ENCODE measurements at places on chromosomes 12 and 14.

- DNase-seq: peak; percentile 72
Observed at GRCh38 chr14:30874120-30874998, at the start of gene COCH. Gene COCH (plus strand): TSS chr14:30874559. CDS start chr14:30874939, 380 bp downstream.

- no peak for DNase-seq
Observed at GRCh38 chr14:62364800-62365280, 602.6 kb downstream of the SNAPC1 start.

GRCh38 chr12:110577864-110578693, 5.0 kb downstream of the PPTC7 start:
- DNase-seq: peak; percentile 14

GRCh38 chr14:68939893-68940613, 39.0 kb downstream of the ACTN1 start:
- DNase-seq: peak; percentile 80

DNA sequence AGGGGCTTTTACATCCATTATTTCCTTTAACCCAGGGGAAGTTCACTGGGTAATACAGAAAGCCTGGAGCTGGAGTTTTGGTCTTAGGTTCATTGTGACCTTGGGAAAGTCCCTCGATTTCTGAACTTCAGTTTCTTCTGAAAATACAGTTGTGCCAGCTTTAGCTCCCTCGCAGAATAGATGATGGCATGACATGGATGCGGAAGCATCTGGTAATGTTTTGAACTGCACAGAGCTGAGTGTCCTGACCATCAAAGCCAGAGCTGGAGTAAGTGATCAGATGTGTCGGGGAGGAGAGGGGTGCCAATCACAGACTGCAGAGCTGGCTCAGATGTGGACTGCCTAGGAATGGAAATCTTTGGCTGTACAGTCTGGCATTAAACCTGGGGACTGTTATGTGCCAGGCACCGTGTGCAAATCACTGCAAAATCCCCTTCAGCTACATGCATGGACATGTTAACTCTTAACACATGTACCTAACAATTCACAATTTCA, 180.9 kb downstream of the ETV6 start:
- DNase-seq: no peak

DNA sequence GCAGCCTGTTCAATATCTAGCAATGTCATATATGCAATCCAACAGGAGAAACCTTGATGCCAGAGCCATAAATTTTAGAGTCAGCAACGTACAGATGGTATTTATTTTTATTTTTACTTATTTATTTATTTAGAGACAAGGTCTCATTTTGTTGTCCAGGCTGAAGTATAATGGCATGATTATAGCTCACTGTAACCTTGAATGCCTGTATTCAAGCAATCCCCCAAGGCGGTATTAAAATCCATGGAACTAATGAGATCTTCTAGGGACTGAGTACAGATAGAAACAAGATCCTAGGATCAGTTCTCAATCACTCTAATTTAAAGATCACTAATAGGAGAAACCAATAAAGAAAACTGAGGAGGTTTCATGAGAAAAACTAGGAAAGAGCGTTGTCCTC, 89.3 kb downstream of the SLCO1B1 start:
- no peak for DNase-seq

GRCh38 chr14:102417001-102417431, 54.3 kb downstream of the TECPR2 start:
- no peak for DNase-seq

DNA sequence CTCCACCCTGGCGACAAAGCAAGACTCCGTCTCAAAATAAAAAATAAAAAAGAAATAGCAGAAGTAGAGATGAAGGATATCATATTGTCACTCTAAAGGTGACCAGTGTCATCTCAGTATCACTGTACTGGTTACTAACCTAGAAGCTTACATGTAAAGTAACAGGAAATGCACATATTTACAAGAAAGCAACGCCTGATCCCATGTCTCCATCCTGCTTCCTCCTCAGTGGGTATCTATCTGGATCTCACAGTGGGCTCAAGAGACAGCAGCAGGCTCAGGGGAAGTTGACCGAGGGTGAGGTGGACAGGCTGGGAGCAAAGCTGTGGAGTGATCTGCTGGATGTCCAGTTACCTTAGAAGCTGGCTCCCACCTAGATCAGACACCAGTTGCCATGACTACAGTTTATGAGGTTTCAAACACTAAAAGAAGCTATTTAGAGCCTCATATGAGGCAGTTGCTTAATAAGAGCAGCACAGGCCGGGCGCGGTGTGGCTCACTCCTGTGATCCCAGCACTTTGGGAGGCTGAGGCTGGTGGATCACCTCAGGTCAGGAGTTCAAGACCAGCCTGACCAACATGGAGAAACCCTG, 10.5 kb downstream of the MTRFR start:
- DNase-seq: no peak

GRCh38 chr12:3671330-3672112, 81.4 kb downstream of the CRACR2A start:
- DNase-seq: no peak

GRCh38 chr14:35808076-35808637, 938 bp downstream of the RALGAPA1 start:
- DNase-seq: peak; percentile 45

GRCh38 chr12:65496617-65497016, 218.1 kb downstream of the MSRB3 start:
- DNase-seq: peak; percentile 41

- no peak for DNase-seq
Observed at GRCh38 chr14:92716131-92716530, 32.3 kb downstream of the LGMN start.

- DNase-seq: no peak
Observed at GRCh38 chr12:52392465-52393007, 7.1 kb upstream of the KRT84 start.

DNA sequence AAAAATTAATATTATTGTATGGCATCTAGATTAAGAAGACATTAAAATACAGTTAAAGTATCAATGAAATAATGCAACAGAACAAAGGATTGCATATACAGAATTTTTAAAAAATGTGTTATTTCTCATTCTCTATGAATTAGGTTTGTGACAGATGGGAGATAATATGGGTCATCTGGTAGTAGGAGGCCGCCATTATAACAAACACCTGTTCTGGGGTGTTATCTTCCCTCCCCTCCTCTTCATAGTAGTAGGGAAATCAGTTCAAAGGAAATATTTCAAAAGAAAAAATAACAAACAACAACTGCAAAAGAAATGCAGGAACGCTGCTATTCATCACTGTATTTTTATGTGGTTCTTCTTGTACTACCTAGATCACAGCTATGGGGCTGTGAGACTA, 187.0 kb upstream of the ATP2B1 start:
- DNase-seq: no peak

DNA sequence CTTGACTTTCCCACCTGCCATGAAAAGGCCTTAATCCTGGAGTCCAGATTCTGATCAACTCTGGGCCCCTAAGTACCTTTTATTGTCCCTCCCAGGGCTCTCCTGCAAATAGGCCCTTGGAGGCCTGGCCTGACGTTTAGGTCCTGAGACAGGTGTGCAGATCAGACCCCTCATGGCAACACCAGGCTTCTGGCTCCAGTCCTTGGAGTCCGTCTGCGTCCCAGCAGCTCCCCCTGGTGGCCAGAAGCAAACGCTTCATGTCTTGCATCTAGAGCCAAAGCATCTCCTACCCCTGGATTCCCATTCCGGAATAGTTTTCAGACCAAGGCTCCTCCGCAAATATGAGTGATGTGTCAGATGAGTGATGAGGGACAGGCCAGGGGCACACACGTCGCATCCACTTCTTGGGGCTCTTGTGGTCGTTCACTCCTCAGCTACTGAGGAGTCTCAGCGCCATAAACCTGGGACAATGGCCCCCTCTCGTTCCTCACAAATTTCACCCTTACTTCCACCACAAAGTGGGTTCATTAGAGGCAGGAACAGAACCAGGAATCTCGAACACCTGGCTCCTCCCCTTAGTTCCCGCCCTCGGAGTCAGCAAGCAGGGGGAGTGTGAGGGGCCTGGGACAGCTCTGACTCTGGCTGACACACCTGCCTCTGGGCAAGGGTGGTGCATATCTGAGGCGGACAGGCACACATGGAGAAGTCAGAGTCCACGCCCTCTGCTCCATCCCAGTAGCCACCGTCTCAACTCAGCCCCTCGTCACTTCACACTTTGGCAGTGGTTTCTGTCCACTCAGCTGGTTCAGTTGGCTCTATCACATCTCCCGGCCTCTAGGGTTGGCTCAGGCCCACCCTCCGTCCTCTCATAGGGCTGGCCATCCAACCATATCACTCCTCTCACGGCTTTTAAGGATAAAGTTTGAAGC, 77.9 kb upstream of the PWP1 start:
- DNase-seq: peak; percentile 92

DNA sequence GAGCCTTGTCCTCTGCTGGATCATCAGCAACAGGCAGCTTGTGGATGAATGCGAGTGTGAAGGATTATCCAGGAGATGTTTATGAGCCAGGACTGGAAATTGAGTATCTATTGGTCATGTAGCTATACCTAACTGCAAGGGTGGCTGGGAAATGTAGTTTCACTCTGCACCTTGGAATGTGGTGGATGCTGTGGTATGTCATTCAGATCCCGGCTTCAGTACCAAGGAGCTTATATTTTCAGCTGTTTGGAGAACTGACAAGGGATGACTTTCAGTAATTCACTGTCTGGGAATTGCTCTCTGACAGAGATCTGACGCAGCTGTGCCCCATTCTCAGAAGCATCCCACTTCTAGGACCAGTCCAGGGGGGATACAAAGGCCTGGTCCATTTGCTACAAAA, 792.3 kb upstream of the NOVA1 start:
- DNase-seq: no peak

DNA sequence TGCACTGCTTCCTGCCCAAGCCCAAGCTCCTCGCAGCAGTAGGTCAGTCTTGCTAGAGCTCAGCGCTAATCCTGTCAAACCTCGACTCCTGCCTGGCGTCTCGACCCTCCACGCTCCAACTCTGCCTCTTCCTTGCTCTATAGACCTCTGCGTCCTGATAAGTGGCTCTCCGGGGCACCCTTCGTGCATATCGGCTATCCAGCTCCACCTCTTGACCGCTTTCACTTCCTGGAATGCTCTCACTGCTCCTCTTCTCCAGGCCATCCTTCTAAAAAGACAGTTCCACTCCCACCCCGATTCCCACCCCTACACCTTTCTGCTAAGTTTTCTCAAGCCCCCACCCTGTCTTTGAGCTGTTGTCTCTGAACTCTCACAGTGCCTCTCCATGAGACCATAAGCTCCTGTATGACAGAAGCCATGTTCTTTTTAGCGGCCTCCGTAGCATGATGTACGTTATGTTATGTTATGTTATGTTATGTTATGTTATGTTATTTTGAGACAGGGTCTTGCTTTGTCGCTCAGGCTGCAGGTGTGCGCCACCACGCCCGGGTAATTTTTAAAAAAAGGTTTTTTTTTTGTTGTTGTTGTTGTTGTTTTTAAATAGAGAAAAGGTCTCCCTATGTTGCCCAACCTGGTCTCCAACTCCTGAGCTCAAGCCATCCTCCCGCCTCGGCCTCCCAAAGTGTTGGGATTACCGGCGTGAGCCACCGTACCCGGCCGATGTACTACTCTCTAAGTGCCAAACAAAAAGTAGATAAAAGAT, 601 bp downstream of the COX14 start:
- DNase-seq: peak; percentile 60

GRCh38 chr12:56657416-56658379, 11.9 kb upstream of the ATP5F1B start:
- no peak for DNase-seq

GRCh38 chr12:76529226-76529918, 30.2 kb downstream of the OSBPL8 start:
- no peak for DNase-seq

GRCh38 chr14:77040741-77041653, 12.5 kb upstream of the IRF2BPL start:
- peak; percentile 68 for DNase-seq

DNA sequence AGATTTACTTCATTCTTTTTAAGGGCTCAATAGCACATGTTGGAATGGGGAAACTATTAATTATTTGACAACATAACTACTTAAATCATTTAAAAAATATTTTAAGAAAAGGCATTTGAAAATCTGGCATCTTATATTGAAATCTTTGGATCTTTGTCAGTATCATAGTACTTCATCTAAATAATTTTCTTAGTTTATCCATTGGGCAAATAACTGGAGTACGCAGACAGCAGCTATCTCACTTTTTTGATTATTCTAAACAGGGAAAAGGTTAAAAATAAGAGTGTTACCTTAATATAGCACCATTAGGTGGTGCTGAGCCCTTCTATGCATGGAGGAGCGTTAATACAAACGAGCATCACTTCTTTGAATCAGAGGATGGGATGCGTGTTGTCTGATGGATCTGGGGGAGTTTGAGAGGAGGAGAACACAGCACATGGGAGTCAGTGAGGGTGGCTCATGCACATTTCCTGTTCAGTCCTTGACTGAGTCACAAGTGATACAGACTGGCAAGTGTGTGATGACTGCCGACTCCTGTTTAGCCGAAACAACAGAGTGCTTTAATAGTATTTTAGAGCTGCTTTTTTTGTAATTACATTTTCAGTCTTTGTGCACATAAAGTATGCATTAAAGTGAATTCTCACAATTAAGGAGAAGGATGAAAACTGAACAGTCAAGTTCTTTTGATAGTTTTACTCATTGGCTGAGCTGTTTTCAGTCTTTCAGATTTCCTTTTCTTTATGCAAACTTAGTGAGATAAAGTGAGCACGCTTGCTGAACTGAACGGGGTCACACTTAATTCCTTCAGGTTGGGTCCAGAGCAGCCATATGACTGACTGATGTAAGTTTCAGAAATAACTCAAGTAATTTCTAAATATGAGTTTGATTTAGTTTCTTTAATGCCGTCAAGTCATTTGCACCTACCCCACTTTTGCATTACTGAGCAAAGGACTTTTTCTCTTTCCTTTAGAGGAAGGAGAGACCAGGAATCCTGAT, 92.7 kb downstream of the DIP2B start:
- no peak for DNase-seq

DNA sequence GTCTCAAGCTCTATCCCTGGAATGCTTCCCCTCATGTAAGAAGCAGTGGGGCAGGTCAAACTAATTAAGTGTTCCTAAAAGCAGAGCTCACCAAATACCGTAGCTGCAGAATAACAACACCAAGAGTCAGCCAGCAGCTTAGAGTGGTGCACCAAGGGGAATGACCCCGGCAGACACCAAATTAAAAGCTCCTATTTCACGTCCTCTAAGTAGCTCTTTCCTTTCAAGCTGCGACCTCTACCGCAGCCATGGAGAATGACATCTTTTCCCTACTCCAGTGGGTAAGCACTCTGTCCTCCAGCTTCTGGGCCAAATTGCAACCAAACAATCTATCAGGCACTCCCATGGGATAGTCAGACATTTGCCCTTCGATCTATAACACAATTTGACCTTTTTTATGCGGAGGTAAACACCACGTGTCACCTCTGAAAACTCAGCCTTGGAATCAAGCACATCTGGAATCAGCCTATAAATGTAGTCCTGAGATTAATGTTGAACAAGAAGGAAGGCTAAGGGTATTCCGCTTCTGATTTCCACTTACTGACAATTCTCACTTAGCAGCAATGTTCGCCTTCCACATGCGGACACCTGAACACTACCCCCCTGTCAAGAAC, 67.6 kb upstream of the CDKN3 start:
- DNase-seq: peak; percentile 73

DNA sequence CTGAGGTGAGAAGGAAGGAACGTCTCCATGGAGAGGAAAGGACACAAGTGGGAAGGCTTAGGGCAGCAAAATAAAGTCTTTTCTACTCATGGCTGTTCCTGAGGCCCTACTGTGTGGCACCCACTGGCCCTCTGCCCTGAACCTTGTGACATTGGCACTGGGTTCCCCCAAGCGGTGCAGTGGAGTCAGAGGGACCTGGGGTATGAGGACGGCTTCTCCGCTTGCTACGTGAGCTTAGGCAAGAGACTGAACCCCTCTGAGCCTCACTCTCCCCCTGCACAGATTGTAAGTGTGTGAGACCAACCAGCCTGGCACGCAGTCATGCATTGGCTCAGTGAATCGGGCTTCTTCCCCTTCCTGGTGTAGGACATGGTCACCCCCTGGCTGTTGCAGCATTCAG, 19.7 kb downstream of the SLC6A12 start:
- DNase-seq: no peak

GRCh38 chr12:51127050-51127729, 43.8 kb upstream of the CSRNP2 start:
- DNase-seq: no peak
